ENCODE measurements at places on chromosomes 5 and 9.

DNA sequence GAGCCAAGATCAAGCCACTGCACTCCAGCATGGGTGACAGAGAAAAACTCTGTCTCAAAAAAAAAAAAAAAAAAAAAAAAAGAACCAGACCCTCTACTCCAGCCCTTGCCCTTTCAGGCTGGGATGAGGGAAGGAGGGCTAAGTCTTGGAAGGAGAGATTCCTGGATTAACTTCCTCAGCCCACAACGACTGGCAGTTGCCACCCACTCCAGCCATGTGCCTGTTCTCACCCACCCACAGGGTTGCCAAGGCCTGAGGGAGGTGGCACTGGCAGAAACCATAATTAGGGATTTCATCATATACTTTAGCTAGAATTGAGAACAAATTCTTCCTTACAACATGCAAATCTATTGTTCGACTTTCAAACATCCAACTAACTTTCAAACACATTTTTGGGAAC, 87.8 kb upstream of the SLC30A5 start:
- DNase-seq: no peak

GRCh38 chr5:156363861-156364260, 36.9 kb downstream of the SGCD start:
- no peak for DNase-seq

GRCh38 chr9:22423566-22423965, 23.1 kb upstream of the DMRTA1 start:
- DNase-seq: no peak

GRCh38 chr9:135448663-135449100, 30.9 kb upstream of the PPP1R26 start:
- no peak for DNase-seq

- DNase-seq: no peak
Measured at GRCh38 chr9:123684393-123685149, 245.4 kb downstream of the DENND1A start.

DNA sequence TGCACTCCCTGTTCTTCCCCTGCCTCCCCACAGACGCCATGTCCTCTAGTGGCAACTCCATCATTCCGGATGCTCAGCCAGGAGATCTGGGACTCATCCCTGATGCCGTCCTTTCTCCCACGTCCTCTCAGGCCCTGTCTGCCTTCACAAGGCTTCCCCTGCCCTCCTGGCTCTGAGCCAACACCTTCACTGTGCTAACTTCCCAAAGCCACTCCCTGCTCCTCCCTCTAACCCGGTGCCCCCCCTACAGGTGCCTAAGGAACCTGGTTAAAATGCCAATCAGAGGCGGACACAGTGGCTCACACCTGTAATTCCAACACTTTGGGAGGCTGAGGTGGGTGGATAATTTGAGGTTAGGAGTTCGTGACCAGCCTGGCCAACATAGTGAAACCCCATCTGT, 67.6 kb downstream of the LMX1B start:
- no peak for DNase-seq

DNA sequence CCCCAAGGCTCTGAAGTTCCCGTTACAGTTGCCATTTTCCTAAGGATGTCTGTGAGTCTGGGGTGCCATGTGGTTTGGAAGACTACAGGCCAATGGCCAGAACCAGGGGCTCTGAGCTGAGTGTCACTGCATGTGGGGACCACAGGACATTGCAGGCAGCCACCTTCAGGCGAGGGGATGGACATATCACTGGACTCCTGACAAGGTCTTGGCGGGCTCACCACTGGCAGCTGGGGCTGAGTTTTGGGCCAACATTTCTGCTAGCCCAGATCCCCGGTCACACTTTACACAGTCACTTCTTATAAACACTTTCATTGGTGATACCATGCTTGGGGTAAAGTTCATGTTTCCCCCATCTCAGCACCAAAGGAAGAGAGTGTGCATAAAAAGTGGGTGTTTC, 109.8 kb downstream of the RASGRF2 start:
- no peak for DNase-seq

DNA sequence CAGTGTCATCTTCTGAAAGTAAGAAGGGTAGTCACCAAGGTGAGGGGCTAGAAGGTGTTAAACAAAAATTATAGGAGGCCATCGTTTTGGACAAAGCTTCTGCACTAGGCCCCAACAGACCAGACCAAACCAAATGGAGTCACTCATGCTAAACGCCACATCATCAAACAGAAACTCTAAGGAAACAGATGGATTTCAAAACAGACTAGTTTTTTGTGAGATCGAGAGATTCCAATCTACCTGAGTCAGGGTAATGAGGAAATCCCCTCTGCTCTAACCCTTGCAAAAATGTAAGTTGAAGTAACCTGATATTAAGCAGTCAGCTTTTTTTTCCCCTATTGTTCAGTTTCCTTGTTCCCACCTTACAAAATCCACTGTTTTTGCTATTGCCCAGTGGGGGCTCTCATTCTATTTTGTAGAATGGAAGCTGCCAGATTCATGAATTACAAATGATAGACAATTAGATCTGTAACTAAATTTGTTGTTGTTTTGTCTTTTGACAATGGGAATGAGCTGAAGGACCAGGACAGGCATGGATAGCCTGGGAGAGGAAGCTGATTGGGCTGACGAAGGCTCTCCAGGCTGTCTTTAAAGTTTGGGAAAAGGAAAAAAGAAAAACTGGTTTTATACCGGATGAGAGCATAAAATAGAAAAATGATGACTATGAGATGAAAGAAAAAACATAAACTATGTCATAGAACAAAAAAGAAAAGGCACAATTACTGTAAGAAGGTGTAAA, 94.7 kb upstream of the ADAMTSL1 start:
- no peak for DNase-seq
